CD8-positive, alpha-beta memory T cell (primary cell): ENCODE measurements at places on chromosomes 1 and 21.

DNA sequence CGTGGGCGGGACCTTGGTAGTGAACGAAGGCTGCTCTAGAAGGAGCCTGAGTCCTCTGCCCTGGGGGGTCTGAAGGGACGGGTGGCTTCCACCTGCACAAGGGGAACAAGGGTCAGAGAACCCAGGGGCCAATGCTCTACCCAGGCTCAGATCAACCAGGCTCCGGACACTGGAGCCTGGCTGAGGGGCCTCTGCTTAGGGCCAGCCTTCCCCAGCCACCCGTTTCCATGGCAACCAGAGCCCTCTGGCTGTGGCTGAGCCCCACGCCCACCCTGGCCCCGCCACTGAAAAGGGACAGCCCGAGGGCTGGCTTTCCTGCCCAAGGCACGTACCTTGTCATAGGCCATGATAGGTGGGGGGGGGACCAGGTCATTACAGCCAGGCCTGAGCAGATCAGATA lies 724.6 kb downstream of the PTPRU start:
- DNase-seq, result no peak

DNA sequence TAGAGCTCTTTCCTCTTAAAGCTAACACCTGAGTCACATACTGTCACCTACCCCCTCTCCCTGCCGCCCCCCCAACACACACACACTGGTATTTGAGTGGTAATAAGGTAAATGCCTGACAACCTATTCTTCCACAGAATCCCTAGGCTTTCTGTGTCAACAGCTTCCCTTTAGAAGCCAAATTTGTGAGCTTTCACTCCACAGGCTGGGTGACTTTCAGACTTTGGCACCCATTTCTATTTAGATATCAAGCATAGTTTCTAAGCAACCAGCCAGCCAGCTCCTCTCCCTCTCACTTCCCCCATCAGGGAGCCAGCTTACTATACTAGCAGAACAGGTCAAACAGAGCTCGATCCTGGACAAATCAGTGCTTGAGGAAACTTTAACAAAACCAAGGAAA lies 3.2 kb upstream of the C1orf74 start:
- no peak for DNase-seq

DNA sequence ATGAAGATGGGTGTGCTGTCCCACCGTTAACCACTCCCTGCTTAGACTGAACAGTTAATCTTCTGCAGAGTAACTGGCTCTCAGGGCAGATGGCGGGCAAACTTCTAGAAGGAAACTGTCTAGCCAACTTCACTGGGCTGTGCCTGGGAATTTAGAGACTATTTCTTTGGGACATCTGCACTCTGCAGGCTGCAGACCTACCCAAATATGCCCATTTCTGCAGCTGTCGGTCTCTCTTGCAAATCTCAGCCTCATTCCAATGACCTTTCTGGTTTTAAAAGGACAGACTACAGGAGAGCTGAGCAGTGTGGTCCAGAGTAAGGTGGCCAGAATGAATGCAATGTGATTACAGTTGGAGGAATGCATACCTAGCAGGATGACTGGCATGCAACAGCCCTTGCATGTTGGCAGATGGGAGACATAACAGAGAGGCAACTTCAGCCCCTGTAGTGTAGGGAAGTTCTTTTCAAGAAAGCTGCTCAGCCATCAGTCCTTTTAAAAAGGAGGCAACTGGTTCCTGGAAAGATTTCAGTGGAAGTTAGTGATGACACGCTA lies 26.3 kb upstream of the IL20 start:
- DNase-seq, result no peak

- no peak for DNase-seq
Measured at GRCh38 chr1:157399343-157399983, 152.9 kb downstream of the FCRL5 start.

GRCh38 chr1:3998086-3998485 lies 98.0 kb upstream of the C1orf174 start:
- no peak for DNase-seq
